HCEC 1CT (cell line): ENCODE measurements at places on chromosomes 3 and 15.

DNA sequence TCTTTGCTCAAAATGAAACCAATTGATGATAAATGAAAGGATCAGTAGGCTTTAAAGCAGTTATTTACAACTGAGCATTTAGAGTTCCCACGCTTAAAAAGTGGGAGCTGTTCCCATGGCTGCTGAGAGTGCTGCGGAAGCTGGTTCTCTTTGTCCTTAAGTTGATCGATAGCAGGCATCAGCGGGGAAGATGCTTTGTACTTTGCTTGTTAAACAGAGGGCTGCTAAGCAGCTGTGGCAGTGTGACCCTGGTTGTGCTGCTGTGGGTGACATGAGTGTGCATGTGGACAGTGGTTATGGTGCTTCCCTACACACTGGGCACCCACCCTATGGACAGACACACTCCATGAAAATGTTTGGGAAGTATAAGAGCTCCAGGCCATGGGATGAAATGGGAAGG is 96.3 kb downstream of the PTPRG start:
- no peak for DNase-seq

GRCh38 chr15:31306426-31307269 is 20.0 kb upstream of the KLF13 start:
- DNase-seq, result no peak

DNA sequence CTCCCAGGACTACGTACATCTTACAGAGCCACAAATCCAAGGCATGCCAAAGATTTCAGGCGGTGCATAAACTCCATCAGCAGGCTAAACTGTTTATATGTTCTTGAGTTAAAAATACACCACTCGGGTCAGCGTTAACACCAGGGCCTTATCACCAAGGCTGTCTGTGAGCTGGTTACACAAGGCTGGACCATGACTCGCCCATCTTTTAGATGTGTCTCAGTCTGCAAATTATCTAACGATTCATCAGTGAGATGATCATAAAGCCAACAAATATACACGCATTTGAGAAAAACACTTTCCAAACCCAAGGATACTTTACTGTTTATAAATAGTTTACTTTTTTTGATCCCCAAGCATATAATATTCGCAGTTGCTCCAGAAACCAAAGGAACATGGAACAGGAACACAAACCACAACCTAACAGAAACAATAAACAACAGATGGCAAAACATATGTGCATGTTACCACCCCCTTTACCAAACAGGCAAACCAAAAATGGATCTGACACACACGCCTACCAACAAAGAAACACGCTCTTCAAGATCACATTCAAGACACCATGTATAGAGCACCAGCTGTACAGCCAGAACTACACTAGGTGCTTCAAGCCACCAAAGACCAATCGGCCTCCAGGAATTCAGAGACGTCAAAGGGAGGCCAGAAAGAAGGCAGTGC is 15.4 kb downstream of the LRIG1 start:
- DNase-seq, result peak; percentile 90

DNA sequence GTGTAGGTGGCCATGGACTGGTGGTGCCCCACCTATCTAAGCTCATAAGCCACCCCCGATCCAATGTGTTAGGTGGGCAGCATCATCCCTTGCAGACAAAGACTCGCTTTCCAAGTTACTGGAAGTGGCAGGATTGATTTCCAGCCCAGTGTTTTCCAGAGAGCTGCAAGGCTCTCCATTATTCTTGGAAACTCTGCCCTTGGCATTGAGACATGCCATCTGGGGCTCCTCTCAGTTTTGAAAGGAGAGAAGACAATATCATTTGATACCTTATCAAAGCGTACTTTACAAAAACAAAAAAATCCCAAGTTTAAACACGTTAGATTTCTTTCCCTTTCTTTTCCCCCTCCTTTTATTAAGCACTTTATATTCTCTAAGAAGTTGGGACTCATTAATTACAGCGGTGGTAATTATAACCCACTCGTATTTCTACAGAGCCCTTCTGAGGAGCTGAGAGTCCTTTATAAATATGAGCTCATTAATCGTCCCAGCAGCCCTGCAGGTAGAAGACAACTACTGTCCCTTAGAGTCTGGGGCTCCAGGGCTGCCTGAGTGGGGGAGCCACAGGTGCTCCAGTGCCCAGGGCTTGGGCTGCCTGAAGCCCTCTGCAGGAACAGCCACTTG is 226.1 kb downstream of the TLE3 start:
- DNase-seq, result no peak

DNA sequence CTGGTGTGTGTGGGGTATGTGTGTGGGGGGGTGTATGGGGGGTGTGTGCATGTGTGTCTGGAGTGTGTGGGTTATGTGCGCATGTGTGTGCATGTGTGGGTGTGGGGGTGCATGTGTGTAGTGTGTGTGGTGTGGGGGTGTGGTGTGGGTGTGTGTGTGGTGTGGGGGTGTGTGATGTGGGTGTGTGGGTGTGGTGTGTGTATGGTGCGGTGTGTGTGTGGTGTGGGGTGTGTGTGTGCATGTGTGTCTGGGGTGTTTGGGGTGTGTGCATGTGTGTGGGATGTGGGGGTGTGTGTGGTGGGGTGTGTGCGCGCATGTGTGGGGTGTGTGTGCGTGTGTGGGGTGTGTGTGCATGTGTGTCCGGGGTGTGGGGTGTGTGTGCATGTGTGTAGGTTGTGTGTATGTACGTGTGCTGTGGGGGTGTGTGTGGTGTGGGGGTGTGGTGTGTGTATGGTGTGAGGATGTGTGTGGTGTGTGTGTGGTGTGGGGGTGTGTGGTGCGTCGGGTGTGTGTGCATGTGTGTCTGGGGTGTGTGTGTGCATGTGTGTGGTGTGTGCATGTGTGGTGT is 6.2 kb upstream of the OCA2 start:
- no peak for DNase-seq

DNA sequence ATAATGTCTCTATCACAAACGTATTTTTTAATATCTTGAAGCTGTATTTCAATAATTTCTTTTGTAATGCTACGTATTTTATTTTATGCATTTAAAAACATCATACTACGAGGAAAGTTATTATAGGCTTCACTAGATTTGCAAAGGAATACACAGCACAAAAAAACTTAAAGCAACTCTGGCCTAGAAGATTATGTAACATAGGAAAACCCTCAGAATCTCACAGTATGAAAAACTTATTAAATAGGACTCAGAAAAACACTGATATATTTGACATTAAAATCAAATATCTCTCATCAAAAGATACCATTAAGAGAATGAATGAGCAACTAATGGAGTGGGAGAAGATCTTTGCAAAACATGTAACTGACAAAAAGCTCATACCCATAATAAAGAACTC is 63.7 kb downstream of the DMXL2 start:
- no peak for DNase-seq
